Aorta (tissue), 5 donors: ENCODE measurements at places on chromosomes 12 and 14. TPM values are rescaled to one million over a fixed set of nuclear protein-coding genes. Genes with fewer than 3 reads are reported as not detected.

GRCh38 chr14:89430391-89431236, 13.6 kb upstream of the FOXN3 start:
- DNase-seq = no peak

- DNase-seq = no peak
Measured at GRCh38 chr12:66232263-66232662, 43.2 kb downstream of the IRAK3 start.

TEX22 gene
- total RNA-seq = 1.2 TPM

ASCL1 gene
- total RNA-seq = not detected

DNA sequence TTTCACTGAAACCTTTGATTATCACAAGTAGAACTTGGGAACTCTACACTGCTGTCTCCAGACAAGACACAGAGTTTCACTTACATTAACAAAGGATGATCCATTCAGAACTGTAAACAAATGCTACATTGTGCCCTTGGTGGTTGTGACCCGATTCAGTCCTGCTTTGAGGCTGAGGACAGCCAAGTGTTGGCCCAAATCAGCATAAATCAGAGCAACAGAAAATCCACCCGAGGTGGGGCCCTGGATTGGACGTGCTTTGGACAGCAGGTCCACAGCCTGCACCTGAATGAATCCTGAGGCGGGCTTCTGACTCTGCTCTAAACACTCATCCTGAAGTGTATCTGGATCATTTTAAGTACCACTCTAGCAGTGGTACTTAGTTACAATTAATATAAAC, 68.8 kb downstream of the PPP2R5C start:
- no peak for DNase-seq

DNA sequence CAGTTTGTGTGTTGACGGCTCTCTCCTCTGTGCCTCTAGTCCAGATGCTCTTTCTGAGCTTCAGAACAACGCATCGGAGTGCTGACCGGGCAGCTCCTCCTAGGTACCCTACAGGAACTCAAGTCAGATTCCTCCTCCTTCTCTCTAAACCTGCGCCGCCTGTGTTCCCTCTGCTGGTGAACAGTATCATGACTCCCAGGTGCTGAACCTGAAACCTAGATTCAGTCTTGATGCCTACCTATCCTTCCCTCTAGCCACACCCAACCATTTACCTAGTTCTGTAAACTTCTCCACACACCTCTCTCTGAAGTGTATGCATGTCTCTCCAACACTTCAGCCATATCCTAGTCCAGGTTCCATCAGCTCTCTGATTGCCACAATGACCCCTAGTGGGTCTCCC, 112.7 kb downstream of the EFCAB11 start:
- DNase-seq = no peak
